Kidney tubule cell (primary cell): ENCODE measurements at places on chromosomes 11 and 22.

DNA sequence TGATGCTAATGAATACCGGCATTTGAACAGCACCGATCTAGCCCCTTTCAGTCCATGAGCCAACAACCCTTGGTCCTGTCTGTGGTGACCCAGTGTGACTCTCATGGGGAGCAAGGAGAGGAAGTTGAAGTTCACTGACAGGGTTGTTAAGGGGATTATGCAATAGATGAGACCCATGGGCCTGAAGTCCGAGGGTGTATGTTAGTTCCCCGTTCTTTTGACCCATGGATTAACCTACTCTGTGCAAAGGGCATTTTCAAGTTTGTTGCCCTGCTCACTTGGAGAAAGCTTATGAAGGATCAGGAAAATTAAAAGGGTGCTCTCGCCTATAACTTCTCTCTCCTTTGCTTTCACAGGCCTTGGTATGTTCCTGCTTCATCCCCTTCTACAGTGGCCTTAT is 4.9 kb downstream of the PNPLA3 start:
- no peak for DNase-seq

- no peak for DNase-seq
These were observed 46.1 kb downstream of the NELL1 start for GRCh38 chr11:20715464-20715863.

GRCh38 chr22:48701296-48702030 is 1126.2 kb downstream of the BRD1 start:
- DNase-seq = no peak

DNA sequence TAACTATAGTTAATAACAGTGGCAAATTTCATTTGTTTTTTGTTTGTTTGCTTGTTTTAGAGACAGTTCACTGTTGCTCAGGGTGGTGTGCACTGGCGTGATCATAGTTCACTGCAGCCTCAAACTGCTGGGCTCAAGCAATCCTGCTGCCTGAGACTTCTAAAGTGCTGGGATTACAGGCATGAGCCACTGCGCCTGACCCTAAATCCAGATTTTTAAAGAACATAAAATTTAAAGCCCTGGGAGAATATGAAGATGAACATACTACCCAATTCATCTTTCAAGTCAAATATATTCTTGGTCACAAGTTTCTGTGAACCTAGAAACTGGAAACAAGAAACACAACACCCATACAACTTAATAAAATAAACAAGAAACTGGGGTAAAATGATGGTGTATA is 28.1 kb downstream of the RRAS2 start:
- no peak for DNase-seq

GRCh38 chr22:37259540-37260029 is 15.5 kb upstream of the RAC2 start:
- peak; percentile 48 for DNase-seq

DNA sequence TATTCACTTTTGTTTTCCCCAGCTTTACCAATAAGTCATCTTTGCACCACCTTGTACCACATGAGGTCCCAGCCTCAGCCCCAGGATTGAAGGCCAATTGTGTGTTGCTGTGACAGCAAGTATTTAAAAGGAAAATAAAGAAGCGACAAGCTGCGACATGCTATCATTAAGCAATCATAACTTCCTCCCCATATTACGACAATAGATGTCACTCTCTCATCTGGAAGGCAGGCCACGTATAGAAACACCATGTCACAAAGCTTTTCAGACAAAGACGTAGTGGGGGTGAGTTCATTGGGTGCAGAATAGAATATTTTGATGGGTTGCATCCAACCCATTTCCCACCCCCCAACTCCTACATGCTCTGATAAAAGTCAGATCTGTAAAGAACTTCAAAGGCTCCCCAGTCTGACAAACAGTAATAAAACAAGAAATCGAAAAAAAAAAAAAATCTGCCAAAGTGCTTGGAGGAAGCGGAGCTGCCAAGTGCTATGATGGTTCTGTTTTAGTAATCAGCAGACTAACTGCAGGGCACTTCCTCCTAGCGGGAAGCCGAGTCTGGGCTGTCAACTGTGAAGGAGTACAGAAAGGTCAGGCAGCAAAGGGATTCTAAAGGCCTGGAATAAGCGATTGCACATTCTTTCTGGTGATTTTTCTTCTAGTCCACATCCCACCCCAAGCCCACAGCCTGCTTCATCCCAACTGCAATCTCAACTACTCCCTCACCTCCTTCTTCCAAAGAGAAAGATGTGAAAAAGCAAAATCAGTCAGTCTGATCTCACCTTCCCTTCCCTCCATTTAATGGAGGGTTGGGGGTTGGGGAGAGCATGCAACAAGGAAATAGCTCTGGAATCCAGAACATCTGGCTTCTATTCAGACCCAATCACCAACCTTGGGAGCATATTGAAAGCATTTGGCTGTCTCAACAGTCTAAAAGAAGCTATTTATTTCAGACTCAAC is 131.4 kb upstream of the UBASH3B start:
- peak; percentile 71 for DNase-seq

DNA sequence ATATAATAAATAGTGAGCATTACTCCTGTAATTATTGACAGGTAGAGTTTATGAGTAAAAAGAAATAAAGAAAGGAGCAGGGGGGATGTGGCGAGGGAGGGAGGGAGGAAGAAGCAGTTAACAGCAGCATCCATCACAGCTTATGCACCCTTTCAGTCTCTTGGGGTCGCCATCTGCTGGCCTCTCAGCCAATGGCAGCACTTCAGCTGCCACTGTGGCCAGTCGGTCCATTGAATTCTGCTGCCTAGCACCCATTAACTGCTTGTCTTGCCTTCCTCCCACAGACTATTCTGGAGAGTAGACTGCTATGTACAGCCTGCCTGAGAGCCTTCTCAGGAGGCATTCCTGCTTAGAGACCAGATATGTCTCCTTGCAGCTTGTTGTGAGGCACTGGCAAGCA is 388.3 kb downstream of the TENM4 start:
- no peak for DNase-seq

GRCh38 chr11:127006311-127006710 is 5.7 kb upstream of the KIRREL3 start:
- peak; percentile 9 for DNase-seq

GRCh38 chr11:132874638-132875037 is 657.7 kb downstream of the OPCML start:
- peak; percentile 55 for DNase-seq

- DNase-seq = no peak
These were observed 188.9 kb downstream of the BRD1 start for GRCh38 chr22:49638788-49639187.

GRCh38 chr11:68963779-68964178 is 17.0 kb downstream of the MRGPRD start:
- DNase-seq = peak; percentile 21

DNA sequence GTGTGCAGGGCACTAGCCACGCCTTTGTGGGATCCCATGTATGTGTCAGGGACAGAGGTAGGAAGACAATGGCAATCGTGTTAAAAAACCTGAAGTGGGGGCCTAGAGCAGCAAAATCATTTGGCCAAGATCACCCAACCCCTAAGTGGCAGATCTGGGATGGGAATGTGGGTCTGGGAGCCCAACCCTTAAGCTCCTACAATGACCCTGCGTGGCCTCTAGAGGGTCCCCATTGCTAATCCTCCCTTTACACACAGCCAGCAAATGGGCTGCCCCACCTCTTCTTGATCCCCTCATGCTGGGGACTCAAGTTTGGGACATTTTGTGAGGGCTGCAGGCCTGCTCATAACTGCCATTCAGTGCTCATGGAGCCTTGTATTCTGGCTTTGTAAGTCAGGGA is 73.2 kb upstream of the SUSD2 start:
- no peak for DNase-seq

DNA sequence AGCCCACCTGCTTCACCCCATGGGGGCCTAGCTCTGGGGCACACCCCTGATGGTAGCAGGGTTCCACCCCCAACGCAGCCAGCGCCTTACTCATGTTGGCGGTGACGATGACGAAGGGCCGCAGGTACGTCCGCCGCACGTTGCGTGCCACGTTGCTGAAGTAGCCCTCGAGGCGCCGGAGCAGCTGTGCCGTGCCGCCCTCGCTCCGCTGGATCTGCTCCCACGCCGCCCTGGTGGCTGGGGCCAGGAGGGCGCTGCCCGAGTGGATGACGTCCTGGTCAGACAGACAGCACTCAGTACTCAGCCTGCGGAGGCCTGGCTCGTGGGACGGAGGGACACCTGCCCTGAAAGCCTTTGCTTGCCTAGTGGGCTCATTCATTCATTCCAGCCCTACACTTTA is 50.8 kb downstream of the TRMU start:
- DNase-seq = no peak

- no peak for DNase-seq
These were observed 13.7 kb downstream of the TSPAN4 start for GRCh38 chr11:856397-856796.

DNA sequence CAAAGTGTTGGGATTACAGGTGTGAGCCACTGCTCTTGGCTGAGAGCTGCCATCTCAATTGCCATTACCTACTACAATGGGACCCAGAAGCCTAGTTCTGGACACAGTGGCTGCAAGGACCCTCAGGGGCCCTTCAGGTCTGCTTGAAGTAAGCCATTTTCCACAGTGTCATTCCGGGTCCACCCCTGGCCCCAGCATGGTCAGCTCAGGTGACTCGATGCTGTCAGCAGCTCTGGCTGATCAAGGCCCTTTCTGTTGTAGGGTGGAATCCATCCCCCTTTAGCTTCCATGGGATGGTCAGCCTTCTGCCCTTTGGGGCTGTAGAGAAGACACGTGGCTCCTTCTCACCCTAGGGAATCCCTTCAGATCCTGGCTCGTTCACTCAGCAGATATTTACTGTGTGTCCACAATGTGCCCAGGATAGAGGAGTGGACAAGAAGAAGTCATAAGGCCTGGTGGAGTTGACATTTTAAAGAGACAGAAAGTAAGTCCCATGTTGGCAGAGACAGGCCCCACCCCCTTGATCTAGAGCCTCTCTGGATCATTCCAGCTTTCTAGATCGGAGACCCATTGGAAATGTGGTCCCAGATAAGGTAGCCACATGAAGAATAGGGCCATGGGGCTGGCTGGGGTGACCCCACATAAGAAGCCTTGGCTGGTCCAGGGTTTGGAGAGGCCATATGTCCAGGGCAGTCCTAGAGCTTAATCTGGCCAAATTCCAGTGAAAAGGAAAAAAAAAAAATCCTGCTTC is 15.1 kb upstream of the KAT5 start:
- no peak for DNase-seq

- peak; percentile 91 for DNase-seq
These were observed 13.3 kb downstream of the CREB3L1 start for GRCh38 chr11:46290598-46291309.

GRCh38 chr11:59923813-59924212 is 14.4 kb upstream of the OOSP1 start:
- no peak for DNase-seq

GRCh38 chr22:36239401-36240171 is at the start of gene APOL2:
Gene APOL2 (minus strand): TSS chr22:36239527. CDS start chr22:36233162, 6,365 bp downstream.
- DNase-seq = peak; percentile 95

DNA sequence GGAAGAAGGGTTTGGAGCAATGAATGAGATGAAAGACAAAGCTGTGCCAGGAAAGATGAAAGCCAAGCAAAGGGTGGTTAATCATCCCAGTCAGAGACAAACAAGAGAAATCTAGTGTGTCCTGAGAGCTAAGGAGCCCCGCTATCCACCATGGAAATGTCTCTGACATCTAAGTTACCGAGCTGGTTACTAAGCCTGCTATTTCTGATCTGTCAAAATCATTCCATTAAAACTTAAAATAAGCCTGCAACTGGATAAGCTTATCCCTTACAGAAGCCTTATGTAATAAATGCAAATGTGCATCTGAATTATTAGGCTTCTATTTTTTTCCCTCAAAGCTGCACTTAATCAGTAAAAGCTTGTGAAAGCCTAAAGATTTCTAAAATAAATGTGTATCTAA is 22.1 kb upstream of the SESN3 start:
- no peak for DNase-seq

- DNase-seq = peak; percentile 63
These were observed 11.7 kb downstream of the APIP start for GRCh38 chr11:34904421-34904955.

DNA sequence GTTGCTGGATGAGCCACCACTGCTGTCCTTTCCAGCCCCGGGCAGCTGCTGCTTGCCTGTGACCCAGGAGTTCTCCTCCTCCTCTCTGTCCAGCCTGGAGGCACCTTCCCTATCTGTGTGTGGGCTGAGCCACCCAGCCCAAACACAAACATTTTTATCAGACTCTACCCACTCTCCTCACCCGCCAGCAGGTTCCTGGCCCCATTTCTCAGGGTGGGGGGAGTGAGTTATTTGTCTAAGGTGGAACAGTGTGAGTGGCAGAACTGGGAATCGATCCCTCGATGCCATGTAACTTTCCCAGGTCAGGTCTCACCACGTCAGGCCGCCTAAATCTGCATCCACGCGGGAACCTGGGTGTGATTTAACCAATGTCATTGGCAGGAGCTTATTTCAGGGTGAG is 20.8 kb upstream of the SMIM38 start:
- DNase-seq = no peak

GRCh38 chr11:36617543-36618362 is 19.7 kb upstream of the RAG2 start:
- no peak for DNase-seq

DNA sequence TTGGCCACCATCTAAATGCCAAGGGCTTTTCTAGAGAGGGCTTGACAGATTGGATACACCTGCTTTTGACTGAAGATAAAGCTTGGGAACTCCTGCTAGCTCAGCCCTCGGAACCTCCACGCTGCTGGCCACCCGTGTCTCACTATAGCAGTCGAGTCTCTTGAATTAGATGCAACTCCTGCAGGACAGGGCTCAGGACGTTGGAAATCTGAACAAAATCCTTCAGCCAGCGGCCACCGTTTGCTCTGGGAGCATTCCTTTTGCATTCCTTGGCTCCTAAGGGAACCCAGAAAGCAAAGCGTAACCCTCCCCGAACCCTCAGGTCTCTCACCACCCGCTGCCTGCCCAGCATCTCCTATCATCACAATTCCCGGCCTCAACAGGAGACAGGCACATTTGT is 77.8 kb downstream of the GRIK4 start:
- DNase-seq = no peak

DNA sequence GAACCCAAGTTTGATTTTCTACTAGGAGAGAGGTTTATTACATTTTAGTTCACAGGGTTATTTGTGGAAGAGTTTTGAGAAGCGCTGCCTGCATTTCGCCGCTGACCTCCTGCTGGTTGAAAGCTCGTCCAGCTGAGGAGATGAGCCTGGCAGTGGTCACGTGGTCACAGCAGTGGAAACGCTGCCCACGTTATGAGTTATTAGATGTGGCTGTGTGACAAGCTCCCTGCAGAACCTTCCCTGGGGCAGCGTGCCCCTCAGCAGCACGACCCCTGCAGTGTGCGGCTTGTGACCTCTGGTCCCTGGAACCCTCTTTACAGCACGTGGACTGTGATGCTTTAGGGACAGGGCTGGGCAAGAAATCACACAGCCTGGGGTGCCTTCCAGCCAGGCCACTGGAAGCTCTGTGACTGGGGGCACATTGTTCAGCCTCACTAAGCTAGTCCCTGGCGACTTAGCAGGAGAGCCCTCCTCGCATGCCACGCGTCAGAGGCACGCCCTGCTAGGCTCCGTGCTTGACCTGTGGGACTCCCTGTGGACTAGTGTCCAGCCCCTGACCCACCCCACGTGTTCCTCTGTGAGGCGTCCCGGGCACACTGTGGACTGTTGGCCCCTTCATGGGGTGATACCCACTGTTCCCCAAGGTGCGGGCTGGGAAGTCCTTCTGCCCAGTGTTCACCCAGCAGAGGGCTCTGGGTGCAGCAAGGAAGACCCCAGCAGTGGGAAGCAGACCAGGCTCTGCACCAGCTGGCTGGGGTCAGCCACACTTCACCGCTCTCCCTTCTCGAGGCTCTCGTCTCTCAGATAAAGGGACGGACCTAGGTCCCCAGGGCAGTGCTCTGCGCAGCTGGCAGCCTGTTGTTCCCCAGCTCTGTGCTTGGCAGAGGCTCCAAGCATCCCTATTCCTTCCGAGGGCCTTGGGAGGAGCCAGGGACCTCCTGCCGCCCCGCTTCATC is 349.5 kb downstream of the TBC1D22A start:
- no peak for DNase-seq

GRCh38 chr22:28369854-28370253 is 309.8 kb downstream of the TTC28 start:
- DNase-seq = no peak
